ENCODE measurements at places on chromosomes 13 and 19.

DNA sequence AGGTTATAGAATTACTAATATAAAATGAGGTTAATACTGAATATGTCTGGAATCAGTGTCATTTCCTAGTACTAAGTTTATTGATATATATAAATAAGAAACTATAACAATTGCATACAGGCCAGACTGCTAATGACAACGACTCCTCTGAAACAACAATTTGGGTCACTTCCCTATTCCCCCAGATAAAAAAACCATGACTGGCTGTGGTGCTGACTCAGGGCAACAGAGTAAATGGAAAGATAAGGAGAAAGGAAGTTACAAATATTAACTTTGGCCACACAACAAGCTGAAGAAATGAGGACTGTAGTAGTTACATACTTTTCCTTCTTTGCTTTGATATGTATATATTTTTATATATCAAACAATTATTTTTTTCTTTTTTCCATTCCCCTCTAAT lies 263.7 kb upstream of the PCDH9 start:
- DNase-seq, result no peak

DNA sequence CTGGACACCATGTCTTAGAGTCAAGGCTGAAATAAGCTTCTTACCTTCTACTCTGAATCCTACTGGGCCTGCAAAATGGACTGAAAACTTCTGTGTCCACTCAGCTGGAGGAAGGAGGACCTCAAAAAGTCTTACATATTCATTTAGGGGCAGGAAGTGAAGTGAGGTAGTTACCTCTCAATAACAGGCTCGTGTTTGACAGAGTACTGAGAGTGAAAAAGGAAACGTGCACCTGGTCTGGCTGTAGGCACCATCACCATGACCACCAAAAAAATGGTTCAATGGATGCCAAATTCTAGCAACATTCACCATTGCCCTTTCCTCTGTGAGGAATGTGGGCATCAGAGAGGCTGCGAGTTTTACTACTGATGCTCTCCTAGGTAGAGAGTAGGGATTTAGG lies 176.2 kb downstream of the RFC3 start:
- DNase-seq, result no peak

DNA sequence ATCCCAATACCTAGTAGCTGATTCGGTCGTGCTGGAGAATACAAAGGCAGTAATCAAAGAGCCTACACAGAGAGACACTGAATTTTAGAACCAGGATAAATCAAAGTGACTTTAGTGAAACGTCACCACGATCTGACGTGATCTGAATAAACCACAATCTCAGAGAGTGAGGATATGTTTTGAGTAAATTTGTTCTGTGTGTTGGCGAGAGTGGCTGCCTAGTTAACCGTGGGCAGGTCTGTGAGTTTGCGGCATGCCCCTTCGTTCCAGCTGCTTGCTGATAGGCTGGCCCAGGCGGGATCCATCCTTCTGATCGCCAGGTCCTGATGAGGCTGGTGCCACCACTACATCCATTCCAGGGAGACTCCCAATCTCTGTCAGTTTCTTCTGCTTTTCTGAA lies 40.4 kb downstream of the LRCH1 start:
- DNase-seq, result peak; percentile 27

- DNase-seq, result no peak
Measured at GRCh38 chr19:58558066-58558622, at the start of gene UBE2M. Gene UBE2M, minus strand, starts transcription at chr19:58558611. Its CDS starts 230 bp downstream, at chr19:58558381.

GRCh38 chr13:22929381-22930126 lies 251.2 kb upstream of the SGCG start:
- DNase-seq, result no peak

GRCh38 chr19:46977548-46977947 lies 42.1 kb upstream of the NPAS1 start:
- no peak for DNase-seq

GRCh38 chr19:19642506-19643157 lies 825 bp downstream of the GMIP start:
- peak; percentile 31 for DNase-seq

- no peak for DNase-seq
Measured at GRCh38 chr13:26758496-26759157, 2.0 kb downstream of the GPR12 start.

- DNase-seq, result no peak
Measured at GRCh38 chr13:113968463-113969310, 5.2 kb downstream of the C13orf46 start.

- DNase-seq, result no peak
Measured at GRCh38 chr19:30745476-30745985, 373.3 kb downstream of the ZNF536 start.

Measured in stimulated activated CD4-positive, alpha-beta T cell treated with anti-CD3 and anti-CD28 coated beads, Interleukin-12 subunit alpha, Interleukin-12 subunit beta, amount 100 ng/mL, for 4 hours (primary cell).